ENCODE measurements at places on chromosomes 5 and 9. TPM values are rescaled to one million over a fixed set of nuclear protein-coding genes. Genes with fewer than 3 reads are reported as not detected.

DNA sequence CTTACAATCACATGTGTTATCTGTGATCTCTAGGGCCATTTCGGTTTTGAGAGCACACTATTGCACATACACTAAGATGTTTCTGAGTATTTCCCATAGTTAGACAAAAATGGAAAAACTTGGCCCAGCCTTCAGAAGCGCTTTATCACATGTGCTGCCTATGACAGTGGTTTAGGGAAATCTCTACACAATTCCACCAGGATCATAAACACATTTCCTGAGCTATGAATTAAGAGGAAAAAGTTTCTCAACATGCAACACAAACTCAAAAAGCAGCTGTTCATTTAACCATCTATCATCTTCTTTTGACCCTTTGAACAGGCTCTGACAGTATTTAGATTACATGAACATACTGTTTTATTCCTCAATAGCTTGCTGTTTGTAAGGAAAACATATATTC, 15.1 kb downstream of the FGF1 start:
- peaks cover 8% of the 10 kb centered on the region for H3K27me3 ChIP-seq
- peak; percentile 67 for DNase-seq

DNA sequence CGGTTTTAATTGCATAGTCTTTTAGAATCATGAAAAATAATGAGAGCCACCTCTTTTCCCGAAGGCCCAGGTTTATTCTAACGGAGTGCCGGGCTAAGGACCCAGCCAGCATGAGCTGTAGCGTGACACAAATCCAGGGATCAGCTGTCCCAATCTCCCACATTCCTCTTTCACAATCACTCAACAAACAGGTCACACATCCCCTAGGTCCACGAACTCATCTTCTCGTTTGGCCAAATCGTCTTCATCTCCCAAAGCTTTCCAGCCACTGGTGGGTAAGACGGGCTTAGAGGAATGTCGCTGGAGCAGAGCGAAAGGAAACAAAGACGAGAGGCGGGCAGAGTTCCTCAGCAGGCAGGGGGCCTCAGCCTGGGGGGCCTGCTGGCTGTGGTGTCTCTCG, 55.5 kb upstream of the GOLPH3 start:
- DNase-seq, result no peak
- no peak overlapping the region for H3K4me3 ChIP-seq
- H3K4me1 ChIP-seq, result peaks cover 57% of the 10 kb centered on the region
- H3K27ac ChIP-seq, result peak overlapping the region; percentile 21

GRCh38 chr9:33818847-33819500, 2.0 kb downstream of the UBE2R2 start:
- peak overlapping the region; percentile 93 for H3K4me3 ChIP-seq
- H3K4me1 ChIP-seq, result peaks cover 32% of the 10 kb centered on the region
- H3K36me3 ChIP-seq, result no peaks in the 10 kb centered on the region
- no peak for DNase-seq
- H3K27ac ChIP-seq, result peak overlapping the region; percentile 100

- peaks cover 63% of the 10 kb centered on the region for H3K4me1 ChIP-seq
- no peaks in the 10 kb centered on the region for H3K27me3 ChIP-seq
- H3K27ac ChIP-seq, result no peak overlapping the region
- DNase-seq, result no peak
Measured at GRCh38 chr9:71746023-71746757, 22.1 kb downstream of the CEMIP2 start.

- no peaks in the 10 kb centered on the region for H3K27me3 ChIP-seq
- no peaks in the 10 kb centered on the region for H3K36me3 ChIP-seq
- no peak overlapping the region for H3K4me3 ChIP-seq
- H3K4me1 ChIP-seq, result no peaks in the 10 kb centered on the region
- H3K27ac ChIP-seq, result no peak overlapping the region
Measured at GRCh38 chr5:169426784-169427183, 125.8 kb upstream of the SLIT3 start.

DNA sequence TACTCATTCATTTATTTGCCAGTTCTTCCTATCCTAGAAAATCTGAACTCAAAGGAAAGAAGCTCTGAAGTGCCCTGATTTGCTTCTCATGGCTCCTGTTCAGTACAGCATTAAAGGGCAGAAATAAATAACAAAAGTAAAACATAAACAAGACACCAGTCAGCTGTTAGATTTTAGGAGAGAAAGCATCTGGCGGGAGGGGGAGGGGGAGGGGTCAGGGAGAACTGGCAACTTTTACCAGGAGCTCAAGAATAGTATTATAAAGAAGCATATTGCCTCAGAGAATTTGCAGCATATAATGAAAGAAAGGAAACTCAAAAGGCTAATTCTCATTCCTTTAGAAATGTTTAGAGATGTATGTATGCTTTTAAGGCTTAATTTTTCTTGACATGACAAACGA, 68.1 kb downstream of the SEMA6A start:
- H3K4me1 ChIP-seq, result peaks cover 11% of the 10 kb centered on the region
- H3K36me3 ChIP-seq, result peaks cover under 1% of the 10 kb centered on the region
- DNase-seq, result no peak

DNA sequence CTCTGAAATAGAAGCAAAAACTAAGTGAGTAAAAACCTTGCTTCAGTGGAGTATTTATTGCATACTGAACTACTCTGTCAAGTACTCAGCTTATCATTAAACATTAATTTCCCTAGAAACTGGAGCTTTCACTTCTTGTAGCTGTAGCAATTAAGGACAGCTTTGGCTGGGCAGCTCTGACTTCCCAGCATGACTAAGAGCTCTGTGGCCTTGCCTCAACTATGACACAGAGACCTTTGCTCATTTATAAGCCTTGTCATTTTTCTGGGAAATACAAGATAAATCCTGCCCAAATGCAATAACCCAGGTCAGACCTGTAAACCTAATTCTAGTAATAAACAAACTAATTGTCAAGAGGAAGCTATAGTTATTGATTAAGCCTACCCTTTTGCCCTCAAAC, 65.4 kb upstream of the STK32A start:
- H3K4me3 ChIP-seq, result no peak overlapping the region
- H3K27ac ChIP-seq, result no peak overlapping the region
- H3K36me3 ChIP-seq, result no peaks in the 10 kb centered on the region
- no peaks in the 10 kb centered on the region for H3K27me3 ChIP-seq
- no peaks in the 10 kb centered on the region for H3K4me1 ChIP-seq

GRCh38 chr5:67992923-67993322, 222.6 kb upstream of the PIK3R1 start:
- H3K4me3 ChIP-seq, result no peak overlapping the region
- no peak for DNase-seq
- no peaks in the 10 kb centered on the region for H3K27me3 ChIP-seq
- H3K4me1 ChIP-seq, result peaks cover 4% of the 10 kb centered on the region
- no peaks in the 10 kb centered on the region for H3K36me3 ChIP-seq

Gene GRXCR2
- not detected for total RNA-seq

Gene KIF24
- total RNA-seq, result 5.8 TPM

Gene FBP2
- total RNA-seq, result 15.6 TPM
